ENCODE measurements at places on chromosomes 13 and 19. TPM values are rescaled to one million over a fixed set of nuclear protein-coding genes. Genes with fewer than 3 reads are reported as not detected.

The KCNK6 gene
- 11.5 TPM for total RNA-seq

The LSR gene
- total RNA-seq = 74.1 TPM

The PNMA8B gene
- 1.5 TPM for total RNA-seq

The CGB3 gene
- total RNA-seq = not detected

The FGF21 gene
- total RNA-seq = not detected

The SELENOV gene
- not detected for total RNA-seq

The S1PR2 gene
- total RNA-seq = 15.4 TPM

The CEACAM4 gene
- 5.6 TPM for total RNA-seq

The NCAN gene
- total RNA-seq = not detected

The LENG9 gene
- 7.3 TPM for total RNA-seq

The TIMM29 gene
- total RNA-seq = 17.3 TPM

The ARGLU1 gene
- total RNA-seq = 108 TPM

The CLEC17A gene
- not detected for total RNA-seq

The CYP2A6 gene
- total RNA-seq = 2.0 TPM

The GPR12 gene
- not detected for total RNA-seq

The WTIP gene
- 23.5 TPM for total RNA-seq

The CRX gene
- total RNA-seq = not detected

The ZNF8 gene
- total RNA-seq = 5.4 TPM
